Neural crest cell (in vitro differentiated cells): ENCODE measurements at places on chromosomes 16 and 17.

DNA sequence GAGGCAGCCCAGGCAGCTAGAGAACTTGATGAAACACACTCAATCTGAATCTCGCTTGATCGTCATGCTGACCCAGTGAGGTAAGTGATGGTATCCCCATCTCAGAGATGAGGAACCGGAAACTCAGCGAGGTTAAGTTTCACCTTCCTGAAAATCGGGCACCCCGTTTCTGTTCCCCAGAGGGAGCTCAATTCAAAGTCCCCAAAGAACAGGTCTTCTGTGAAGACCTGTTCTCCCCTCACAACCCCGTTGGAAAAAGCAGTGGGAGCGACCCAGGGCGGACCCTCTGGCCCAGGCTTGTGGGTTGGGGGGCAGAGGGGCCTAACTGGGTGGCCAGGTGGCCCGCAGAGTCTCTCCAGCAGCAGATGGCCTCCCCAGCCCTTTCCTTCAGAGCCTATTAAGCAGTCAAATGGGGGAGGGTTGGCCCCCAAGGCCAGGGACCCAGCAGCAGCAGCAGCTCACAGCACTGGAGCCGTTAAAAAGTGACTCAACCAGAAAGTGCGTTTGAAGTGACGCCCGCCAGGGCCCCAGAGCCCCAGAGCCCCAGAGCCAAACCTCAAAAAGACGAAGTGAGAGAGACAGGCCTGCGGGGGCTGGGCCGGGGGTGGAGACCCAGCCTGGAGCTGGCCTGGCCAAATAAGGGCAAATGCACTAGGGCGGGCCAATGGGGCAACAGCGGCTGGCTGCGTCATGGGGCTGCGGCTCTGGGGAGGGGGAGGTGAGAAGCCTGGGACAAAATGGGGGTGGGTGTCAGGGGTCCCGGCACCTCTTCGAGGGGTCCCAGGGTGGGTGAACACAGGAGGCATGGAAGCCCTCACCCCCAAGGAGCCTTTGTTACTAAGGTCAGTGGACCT, 9.2 kb upstream of the TSPOAP1 start:
- no peak for DNase-seq

GRCh38 chr17:72588561-72588960, 467.7 kb downstream of the SOX9 start:
- no peak for DNase-seq

DNA sequence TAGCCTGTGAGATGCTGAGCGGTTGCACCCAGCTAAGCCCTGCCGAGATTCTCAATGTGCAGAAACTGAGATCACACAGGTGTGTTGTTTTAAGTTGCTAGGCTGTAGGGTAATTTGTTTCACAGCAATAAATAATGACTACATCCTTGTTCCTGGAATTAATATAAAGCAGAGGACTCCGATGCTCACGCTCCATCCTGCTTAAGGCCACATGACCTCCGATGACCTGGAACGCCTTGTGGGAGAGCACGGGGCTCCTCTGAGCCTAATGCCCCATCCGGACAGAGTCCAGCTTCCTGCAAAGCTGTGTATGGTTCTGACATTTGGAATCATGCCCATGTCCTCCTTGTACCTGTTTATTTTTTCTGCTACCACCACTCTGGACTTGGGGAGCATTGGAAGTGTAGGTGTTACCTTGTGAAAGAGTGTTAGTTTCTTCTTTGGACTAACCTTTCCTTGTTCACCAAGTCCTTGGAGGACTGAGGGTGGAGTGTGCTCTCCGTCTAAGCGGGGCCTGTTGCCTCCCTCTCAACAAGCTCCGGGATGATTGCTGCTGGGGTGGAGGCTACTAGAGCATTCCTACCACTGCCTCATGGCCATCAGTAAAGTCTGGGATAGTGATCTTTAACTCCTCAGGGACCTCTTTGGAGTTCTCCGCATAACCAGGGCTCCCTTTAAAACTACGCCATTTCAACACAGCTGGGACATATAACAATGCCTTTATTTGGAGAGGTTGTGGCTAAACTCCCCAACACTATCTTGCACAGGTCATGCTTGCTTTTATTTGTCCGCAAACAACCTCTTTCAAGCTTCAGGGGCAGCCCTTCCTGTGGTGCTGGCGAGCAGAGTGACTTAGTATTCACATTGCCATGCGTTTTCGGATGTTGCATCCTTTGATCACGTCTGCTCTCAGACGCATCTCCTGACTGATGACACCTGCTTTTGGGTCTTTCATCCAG, 125.4 kb downstream of the IRX3 start:
- DNase-seq, result no peak

DNA sequence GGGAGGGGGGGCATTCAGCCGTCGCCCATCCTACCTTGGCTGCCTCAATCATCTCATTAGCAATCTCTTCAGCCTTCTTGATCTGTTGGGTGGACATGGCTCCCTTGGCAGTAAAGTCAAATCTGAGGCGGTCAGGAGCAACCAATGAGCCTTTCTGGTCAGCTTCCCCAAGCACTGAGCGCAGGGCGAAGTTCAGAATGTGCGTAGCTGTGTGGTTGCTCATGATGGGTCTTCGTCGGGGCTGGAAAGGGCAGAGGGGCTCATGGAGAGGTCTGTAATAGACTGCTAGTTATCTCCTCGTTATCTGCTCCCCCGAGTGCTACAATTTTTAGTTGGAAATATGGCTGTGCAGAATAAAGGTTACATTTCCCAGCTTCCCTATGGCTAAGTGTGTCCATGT, 7.2 kb upstream of the EXOSC6 start:
- DNase-seq, result no peak

DNA sequence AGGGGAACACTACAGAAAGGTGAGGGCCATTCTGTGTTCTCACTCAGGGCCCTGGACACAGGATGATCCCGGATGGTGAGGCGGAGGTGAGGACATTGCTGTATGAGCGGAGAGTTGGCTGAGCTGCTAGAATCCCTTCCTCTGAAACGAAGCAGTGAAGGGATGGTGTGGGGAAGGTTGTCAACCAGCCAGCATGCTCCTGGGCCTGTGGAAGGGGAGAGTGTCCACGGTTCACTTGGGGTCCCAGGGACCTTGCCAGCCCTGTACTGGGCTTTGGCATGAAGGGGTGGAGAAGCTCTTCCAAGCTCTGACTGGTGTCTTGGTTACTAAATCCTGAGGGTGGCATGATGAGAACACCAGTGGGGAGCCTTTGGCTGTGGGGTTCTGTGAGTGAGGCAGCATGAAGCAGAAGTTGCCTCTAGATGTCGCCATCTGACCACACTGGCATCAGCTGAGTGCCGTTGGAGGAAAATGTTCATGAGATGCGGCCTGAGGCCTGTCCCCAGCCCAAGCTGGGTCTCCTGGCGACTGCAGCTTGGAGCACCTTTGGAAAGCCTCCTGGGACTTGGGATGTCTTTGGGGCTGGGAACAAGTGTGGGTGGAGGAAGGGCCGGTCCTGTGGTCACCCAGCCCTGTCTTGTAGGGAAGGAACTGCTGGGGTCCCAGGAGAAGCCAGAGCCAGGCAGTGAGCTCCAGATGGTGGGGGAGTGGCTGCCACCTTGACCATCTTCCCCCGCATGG, 14.8 kb downstream of the PDP2 start:
- DNase-seq, result peak; percentile 62

DNA sequence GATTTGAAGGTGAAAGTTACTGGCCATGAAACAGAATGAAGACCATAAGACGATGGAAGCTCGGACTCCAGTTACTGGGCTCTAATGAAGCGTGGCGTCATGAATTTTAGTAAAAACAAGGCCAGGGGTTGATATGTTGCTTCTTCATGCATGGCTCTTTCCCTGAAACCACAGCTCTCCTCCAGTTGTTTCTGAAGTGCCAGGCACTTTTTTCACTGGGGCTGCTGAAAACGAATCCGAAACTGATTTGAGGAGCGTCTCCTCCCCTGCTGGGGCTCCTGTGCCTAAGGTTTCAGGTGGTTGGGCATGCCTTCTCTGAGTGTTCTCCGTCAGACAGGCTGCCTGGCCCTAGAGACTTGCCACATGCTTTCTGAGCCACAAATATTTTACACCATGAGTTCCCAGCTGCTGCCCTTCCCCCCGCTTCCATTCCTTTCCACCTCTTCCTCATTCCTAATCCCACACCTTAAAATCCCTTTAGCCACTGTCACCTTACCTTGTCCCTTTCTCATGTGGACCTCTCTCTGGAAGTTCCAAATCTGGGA, 3.7 kb upstream of the MYL4 start:
- no peak for DNase-seq

DNA sequence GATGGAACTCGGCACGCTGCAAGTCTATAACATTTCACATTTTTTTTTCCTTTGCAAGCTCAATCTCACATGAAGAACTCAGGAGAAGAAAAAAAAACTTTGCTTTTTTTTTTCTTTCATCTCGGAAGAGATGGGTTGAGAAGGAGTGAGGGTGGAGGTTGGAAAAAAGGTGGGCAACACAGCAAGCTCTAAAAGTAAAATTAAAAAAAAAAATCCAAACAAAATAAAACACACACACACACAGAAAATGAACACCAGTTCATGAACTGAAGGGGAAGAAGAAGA, 2.5 kb downstream of the MAF start:
- no peak for DNase-seq

DNA sequence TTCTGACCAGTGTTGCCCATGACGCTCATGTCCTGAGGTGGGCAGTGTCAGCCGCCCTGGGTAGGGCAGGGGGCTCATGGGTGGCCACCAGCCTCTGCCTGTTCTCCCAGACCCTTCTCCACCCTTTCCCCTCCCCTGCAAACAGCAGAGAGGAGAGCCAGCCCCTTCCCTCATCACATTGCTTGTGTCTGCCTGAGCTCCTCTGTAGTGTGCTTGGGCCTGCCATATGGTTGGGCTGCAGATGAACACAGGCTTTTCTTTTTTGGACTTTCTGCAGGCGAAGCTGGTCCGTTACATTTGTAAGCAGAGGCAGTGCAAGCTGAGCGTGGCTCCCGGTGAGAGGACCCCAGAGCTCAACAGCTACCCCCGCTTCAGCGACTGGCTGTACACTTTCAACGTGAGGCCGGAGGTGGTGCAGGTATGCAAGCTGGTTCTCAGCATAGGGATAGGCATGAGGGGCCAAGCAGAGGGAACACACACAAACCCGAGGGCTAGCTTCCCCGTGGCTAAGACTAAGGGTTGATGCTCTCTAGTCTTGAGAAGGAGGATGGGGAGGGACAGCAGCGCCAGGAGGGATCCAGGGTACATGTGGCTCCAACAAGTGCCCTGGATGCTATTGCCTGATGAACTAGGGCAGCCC, 80.6 kb upstream of the LGALS9 start:
- DNase-seq, result no peak

DNA sequence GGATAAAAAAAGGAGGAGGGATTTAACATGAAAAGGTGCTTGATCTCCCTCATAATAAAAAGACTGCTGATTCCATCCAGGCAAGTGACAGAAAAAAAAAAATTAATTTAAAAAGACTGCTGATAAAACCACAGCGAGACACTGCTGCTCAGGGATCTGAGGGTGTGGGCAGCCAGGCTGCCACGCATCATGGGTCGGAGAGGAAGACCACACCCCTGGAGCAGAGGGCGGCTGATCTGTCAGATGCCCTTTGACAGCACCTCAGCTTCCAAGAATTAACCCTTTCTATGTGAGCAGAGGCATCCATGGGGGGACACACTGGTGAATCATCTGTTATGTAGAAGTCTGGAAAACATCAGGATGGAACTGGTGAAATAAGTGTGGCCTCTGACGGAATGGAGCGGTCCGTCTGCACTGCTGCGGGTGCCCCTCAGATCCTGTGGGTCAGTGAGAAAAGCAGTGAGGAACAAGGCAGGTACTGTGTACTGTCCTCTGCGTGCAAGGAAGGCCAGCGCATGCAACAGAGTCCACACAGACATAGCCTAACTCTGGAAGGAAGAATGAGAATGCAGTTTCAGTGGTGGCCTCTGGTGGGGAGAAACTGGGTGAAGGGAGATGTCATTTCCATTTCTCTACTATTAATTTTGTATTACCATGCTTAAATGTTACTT, 19.8 kb downstream of the MAPT start:
- DNase-seq, result no peak

GRCh38 chr16:75064403-75065148, 52.0 kb downstream of the LDHD start:
- DNase-seq, result no peak

GRCh38 chr17:50114401-50114800, 15.6 kb downstream of the SAMD14 start:
- no peak for DNase-seq

DNA sequence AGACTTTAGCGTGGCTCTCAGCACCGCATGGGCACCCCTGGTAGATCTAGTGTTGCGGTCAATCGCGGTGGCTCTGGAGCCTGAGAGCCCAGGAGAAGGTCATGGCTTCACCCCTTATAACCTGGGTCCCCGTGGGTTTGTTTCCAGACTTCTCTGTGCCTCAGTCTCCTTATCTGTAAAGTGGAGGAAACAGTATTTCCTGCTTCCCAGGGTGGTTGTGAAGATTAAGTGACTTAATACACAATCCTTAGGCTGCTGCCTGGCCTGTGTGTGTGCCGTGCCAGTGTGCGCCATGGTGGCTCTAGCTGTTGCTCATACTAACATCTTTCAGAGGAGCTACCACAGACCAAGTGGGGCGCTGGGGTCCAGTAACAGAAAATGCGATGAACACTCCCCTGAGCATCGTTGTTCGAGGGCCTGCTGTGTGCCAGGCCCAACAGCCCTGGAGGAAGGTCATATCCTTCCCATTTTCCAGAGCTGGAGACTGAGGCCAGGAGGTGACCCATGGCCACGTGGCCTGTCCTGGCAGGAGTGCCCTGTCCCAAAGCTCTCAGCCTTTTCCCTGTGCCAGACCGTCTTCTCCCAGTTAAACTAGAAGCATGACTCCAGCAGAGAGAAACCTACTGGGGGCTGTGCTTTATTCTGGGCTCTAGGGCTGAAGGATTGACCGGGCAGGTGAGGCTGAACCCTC, 70.1 kb downstream of the CMIP start:
- DNase-seq, result no peak

GRCh38 chr16:13300066-13300840, 398.9 kb downstream of the SHISA9 start:
- no peak for DNase-seq

DNA sequence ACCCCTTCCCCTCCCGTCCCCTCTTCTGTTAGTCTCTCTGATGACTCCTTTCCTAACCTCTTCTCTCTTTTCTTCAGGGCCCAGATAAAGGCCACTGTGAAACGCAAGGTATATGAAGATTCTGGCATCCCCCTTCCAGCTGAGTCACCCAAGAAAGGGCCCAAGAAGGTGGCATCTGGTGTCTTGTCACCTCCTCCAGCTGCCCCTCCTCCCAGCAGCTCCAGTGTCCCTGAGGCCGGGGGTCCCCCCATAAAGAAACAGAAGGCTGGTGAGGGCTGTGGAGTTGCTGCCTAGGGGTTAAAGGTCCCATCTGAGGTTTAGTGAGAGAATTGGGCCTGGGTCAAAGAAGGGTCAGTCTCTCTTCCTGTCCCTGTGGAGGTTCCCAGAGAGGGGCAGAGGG, 4.0 kb downstream of the RNASEK start:
- no peak for DNase-seq

DNA sequence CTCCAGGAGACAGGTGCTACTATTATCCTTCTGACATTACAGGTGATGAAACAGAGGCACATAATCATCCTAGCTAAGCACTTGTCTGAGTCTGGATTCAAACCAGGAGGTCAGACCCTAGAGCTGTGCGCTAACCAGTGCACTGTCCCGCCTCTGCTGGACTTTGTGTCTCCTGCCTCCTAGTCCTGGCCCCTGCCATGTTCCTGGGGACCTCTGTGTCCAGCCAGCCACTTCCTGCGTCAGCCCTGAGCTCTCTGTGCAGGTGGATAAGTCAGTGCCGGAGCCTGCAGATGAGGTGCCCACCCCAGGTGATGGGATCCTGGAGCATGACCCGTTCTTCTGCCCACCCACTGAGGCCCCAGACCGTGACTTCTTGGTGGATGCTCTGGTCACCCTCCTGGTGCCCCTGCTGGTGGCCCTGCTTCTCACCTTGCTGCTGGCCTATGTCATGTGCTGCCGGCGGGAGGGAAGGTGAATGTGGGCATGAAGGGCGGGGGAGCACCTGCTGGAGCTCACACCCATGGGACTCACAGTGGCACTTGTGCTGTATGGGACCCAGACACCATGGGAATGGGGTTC, 4.2 kb downstream of the SGCA start:
- DNase-seq, result no peak
